ENCODE measurements at places on chromosomes 3 and 15. TPM values are rescaled to one million over a fixed set of nuclear protein-coding genes. Genes with fewer than 3 reads are reported as not detected.

- no peaks in the 10 kb centered on the region for H3K36me3 ChIP-seq
- H3K4me3 ChIP-seq = no peak overlapping the region
- no peak overlapping the region for H3K27ac ChIP-seq
Observed at GRCh38 chr3:139261754-139262586, 81.8 kb upstream of the MRPS22 start.

Gene SST
- total RNA-seq = 0.55 TPM

- H3K27me3 ChIP-seq = no peaks in the 10 kb centered on the region
- no peak overlapping the region for H3K27ac ChIP-seq
- no peaks in the 10 kb centered on the region for H3K4me1 ChIP-seq
- no peak overlapping the region for H3K4me3 ChIP-seq
- DNase-seq = no peak
Observed at GRCh38 chr15:44092221-44092620, 102.8 kb downstream of the FRMD5 start.

GRCh38 chr3:110414855-110415254 is 656.8 kb upstream of the NECTIN3 start:
- no peak overlapping the region for H3K27ac ChIP-seq
- H3K4me3 ChIP-seq = no peak overlapping the region
- H3K4me1 ChIP-seq = peaks cover 1% of the 10 kb centered on the region
- DNase-seq = no peak
- no peaks in the 10 kb centered on the region for H3K36me3 ChIP-seq

Gene LRRC15
- 0.05 TPM for total RNA-seq

DNA sequence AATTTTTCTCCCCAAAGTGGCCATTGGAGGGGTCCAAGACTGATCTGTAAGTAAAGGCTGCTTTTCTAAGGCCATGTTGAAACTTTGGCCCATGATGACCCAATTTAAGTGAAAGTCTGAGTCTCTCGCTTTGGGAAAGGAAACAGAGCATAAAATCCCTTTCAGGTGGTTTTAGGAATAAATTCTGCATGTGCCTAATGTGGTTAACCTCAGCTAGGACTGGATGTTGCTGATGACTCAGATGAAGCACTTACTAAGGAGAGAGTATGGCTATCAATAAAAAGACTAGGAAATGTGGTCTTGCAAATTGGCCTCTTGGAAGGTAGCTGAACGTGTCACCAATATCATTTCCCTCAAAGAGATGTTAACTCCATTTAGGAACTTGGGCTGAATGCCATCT is 458.5 kb downstream of the AGBL1 start:
- H3K27me3 ChIP-seq = no peaks in the 10 kb centered on the region
- DNase-seq = no peak
- no peak overlapping the region for H3K4me3 ChIP-seq
- no peaks in the 10 kb centered on the region for H3K36me3 ChIP-seq

Gene MUC4
- total RNA-seq = not detected

DNA sequence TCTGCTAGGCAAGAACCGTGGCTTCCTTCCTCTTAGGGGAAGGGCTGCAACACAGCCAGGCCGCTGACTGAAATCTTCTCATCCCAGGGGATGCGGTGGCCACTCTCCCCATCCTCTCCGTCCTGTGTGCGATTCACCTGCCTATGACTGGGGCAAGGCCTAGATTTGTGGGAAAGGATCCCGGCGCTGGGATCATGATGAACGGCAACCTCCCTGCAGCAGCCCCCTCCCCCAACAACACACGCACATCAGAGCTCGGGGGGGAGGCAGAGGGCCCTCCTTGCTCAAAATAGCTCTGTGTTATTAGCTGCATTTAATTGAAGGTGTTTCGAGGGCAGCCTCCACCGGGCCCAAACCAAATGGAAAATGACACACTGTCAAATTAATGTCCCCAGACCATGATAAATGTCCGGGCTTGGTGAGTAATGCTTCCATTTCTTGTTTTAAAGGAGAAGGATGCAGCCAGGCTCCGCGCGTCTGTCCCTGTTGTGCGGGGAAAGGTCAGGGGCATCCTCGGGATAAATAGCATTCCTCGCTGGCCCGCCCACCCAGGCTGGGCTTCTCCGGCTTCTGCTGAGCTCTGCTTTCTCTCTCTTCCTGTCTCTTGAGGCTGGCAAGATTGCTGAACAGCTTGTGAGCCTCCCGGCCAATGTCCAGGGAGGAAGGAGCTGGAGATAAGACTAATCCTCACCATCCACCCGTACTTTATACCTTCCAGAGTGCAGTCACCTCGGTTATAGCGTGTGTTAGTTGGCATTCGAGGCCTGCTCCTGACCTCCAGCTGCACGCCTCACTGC is 56.4 kb upstream of the TLE3 start:
- H3K4me3 ChIP-seq = no peak overlapping the region
- DNase-seq = peak; percentile 73
- H3K27ac ChIP-seq = no peak overlapping the region
- H3K4me1 ChIP-seq = peaks cover 22% of the 10 kb centered on the region

- no peaks in the 10 kb centered on the region for H3K27me3 ChIP-seq
- H3K4me1 ChIP-seq = no peaks in the 10 kb centered on the region
- H3K4me3 ChIP-seq = no peak overlapping the region
- no peak overlapping the region for H3K27ac ChIP-seq
- no peak for DNase-seq
Observed at GRCh38 chr3:186180151-186180550, 71.3 kb upstream of the ETV5 start.

- no peak overlapping the region for H3K4me3 ChIP-seq
- H3K27me3 ChIP-seq = no peaks in the 10 kb centered on the region
- no peaks in the 10 kb centered on the region for H3K4me1 ChIP-seq
Observed at GRCh38 chr15:88487178-88487795, 19.8 kb downstream of the MRPS11 start.

DNA sequence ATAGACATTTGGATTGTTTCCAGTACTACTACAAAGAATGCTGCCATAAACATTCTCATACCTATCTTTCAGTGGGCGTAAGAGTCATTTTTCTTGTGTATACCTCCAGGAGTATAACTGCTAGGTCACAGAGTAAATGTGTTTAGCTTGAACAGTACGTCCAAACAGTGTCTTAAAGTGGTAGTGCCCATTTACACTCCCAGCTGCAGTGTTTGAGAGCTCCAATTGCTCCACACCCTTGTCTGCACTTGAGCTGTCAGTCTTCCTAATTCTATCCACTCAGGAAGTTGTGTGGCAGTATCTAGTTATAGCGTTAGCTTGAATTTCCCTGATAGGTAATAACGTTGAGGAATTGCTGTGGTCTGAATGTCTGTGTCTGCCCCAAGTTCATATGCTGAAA is 404.7 kb upstream of the PPP2R3A start:
- no peak for DNase-seq
- H3K4me1 ChIP-seq = no peaks in the 10 kb centered on the region
- H3K27me3 ChIP-seq = no peaks in the 10 kb centered on the region

DNA sequence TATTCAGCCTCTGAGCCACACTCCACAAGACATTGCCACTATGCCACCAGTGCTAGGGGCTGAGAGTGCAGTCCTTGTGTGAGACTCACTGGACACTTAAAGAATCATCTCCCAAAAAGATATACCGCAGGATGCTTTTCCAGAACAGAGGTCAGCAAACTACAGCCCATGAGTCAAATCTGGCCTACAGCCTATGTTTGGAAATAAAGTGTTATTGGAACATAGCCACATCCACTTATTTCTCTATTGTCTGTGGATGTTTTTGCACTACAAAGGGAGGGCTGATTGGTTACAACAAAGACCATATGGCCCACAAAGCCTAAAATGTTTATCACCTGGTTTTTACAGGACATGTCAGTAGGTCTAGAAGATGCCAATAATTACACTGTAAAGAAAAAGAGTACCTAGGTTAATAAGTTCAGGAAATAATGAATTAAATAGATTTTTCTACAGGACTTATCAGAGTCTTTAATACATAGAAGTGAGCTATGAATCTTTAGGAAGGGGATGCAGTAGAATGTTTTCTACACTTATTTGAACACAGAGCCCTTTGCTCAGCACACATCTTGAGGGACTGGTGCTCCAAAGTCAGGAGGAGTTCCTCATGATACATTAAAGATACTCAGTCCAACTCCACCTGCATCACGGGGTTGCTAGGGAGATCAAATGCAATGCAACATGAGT is 26.3 kb downstream of the SRGAP3 start:
- no peak overlapping the region for H3K4me3 ChIP-seq
- no peak for DNase-seq
- H3K36me3 ChIP-seq = no peaks in the 10 kb centered on the region
- no peak overlapping the region for H3K27ac ChIP-seq

- no peak overlapping the region for H3K27ac ChIP-seq
- H3K4me1 ChIP-seq = no peaks in the 10 kb centered on the region
- H3K36me3 ChIP-seq = no peaks in the 10 kb centered on the region
- no peak for DNase-seq
Observed at GRCh38 chr3:87462228-87462627, 185.8 kb upstream of the POU1F1 start.

DNA sequence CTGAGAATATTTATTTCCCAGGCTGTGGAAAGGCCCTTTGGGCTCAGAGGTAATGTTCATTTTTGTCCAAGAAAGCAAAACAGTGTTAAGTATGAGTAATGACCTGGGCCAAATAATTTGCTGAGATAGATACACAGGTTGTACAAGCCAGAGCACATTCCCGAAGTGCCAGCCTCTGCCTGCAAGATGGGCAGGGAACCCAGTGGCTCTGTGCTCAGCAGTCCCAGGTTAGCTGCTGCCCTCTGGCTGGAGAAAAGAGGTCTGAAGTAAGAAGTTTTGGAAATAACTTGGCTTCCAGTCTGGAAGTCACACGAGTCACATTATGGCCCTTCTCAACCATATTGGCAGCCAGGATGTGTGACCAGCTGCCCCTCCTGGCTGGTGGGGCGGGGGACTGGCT is 20.2 kb downstream of the MYZAP start:
- DNase-seq = peak; percentile 50
- H3K4me1 ChIP-seq = peaks cover 7% of the 10 kb centered on the region
- H3K27ac ChIP-seq = no peak overlapping the region
- H3K27me3 ChIP-seq = no peaks in the 10 kb centered on the region
- H3K36me3 ChIP-seq = no peaks in the 10 kb centered on the region

Gene TMEM212
- total RNA-seq = 0.45 TPM

Gene MKRN3
- not detected for total RNA-seq

- no peaks in the 10 kb centered on the region for H3K36me3 ChIP-seq
- no peak overlapping the region for H3K27ac ChIP-seq
- no peaks in the 10 kb centered on the region for H3K4me1 ChIP-seq
Observed at GRCh38 chr3:110568246-110568645, 503.4 kb upstream of the NECTIN3 start.

- no peak overlapping the region for H3K27ac ChIP-seq
- no peak overlapping the region for H3K4me3 ChIP-seq
- no peak for DNase-seq
- no peaks in the 10 kb centered on the region for H3K36me3 ChIP-seq
- H3K4me1 ChIP-seq = no peaks in the 10 kb centered on the region
Observed at GRCh38 chr15:47963265-47963664, 157.5 kb upstream of the SLC24A5 start.

Gene RPP25
- 28.1 TPM for total RNA-seq

DNA sequence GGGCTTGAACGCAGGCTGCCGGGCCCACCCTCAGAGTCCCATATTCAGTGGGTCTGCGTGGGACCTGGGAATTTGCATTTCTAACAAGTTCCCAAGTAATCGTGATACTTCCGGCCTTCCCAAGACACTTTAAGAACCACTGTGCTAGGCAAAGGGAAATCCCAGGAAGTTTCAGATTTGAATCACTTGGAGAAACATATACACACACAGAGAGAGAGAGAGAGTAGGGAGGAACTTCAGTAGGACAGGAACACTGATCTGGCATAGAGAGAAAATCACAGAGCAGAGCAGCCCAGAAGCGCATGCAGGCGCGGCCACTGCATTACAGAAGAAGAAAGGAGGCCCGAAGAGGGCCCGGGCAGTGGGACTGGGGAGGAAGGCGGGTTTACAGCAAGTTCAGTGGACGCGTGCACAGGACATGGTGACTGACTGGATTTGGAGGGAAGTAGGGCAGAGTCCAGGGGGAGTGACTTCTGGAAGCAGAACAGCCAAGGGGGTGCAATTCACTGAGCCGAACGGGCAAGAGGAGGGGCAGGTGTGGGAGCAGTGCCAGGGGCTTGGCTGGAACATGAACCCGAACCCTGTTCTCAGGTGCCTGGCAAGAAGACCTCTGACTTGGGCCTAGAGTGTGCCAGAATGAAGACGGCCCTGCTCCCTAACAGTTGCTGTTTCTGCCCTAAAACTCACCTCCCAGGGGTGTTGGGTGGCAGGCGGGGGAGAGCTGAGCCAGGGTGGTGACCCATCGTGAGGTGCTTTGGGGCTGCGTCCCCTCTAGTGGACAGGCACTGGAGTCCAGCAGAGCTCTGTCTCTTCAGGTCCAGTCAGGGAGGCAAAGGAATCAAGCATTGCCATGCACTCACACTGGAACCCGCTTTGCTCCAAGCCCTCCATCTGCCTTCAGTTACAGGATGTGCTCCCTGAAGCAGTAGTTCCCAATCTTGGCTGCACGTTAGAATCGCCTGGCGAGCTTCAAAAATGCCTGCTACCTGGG is 101.3 kb upstream of the HES1 start:
- no peaks in the 10 kb centered on the region for H3K27me3 ChIP-seq
- H3K36me3 ChIP-seq = no peaks in the 10 kb centered on the region
- no peaks in the 10 kb centered on the region for H3K4me1 ChIP-seq
- H3K27ac ChIP-seq = no peak overlapping the region

Gene FRMD5
- total RNA-seq = 0.13 TPM

Gene DNASE1L3
- 0.80 TPM for total RNA-seq

Gene ATOSA
- total RNA-seq = 53.7 TPM

GRCh38 chr3:42820746-42821051 is 11.5 kb downstream of the ACKR2 start:
- H3K4me3 ChIP-seq = no peak overlapping the region
- DNase-seq = no peak
- H3K27me3 ChIP-seq = no peaks in the 10 kb centered on the region
- no peak overlapping the region for H3K27ac ChIP-seq
- no peaks in the 10 kb centered on the region for H3K4me1 ChIP-seq

Gene NOX5
- total RNA-seq = 0.23 TPM

GRCh38 chr3:66396888-66397287 is 103.9 kb downstream of the LRIG1 start:
- no peak overlapping the region for H3K4me3 ChIP-seq
- DNase-seq = no peak
- no peaks in the 10 kb centered on the region for H3K36me3 ChIP-seq
- no peaks in the 10 kb centered on the region for H3K27me3 ChIP-seq

Gene SLC35G2
- total RNA-seq = 7.7 TPM

GRCh38 chr15:80414546-80415357 is 10.6 kb downstream of the ARNT2 start:
- no peaks in the 10 kb centered on the region for H3K36me3 ChIP-seq
- no peaks in the 10 kb centered on the region for H3K27me3 ChIP-seq
- no peak for DNase-seq
- H3K27ac ChIP-seq = no peak overlapping the region
- peaks cover 4% of the 10 kb centered on the region for H3K4me1 ChIP-seq

- DNase-seq = no peak
- H3K4me3 ChIP-seq = no peak overlapping the region
- H3K27me3 ChIP-seq = no peaks in the 10 kb centered on the region
- no peak overlapping the region for H3K27ac ChIP-seq
Observed at GRCh38 chr15:77682564-77682963, 49.9 kb upstream of the LINGO1 start.

- no peak overlapping the region for H3K4me3 ChIP-seq
- no peaks in the 10 kb centered on the region for H3K4me1 ChIP-seq
- no peak for DNase-seq
Observed at GRCh38 chr3:121969631-121970030, 52.4 kb downstream of the ILDR1 start.

GRCh38 chr3:128735287-128735686 is 9.3 kb downstream of the RAB7A start:
- H3K36me3 ChIP-seq = no peaks in the 10 kb centered on the region
- H3K4me1 ChIP-seq = peaks cover 11% of the 10 kb centered on the region

GRCh38 chr15:90482124-90483011 is 47.4 kb upstream of the CRTC3 start:
- no peaks in the 10 kb centered on the region for H3K4me1 ChIP-seq
- H3K36me3 ChIP-seq = no peaks in the 10 kb centered on the region
- H3K27me3 ChIP-seq = no peaks in the 10 kb centered on the region
- DNase-seq = peak; percentile 72
- no peak overlapping the region for H3K27ac ChIP-seq

Gene GABRR3
- total RNA-seq = not detected

Measured in ovary (tissue), 10 donors.